Karpas-422 (cell line): ENCODE measurements at places on chromosomes 5 and 9. TPM values are rescaled to one million over a fixed set of nuclear protein-coding genes. Genes with fewer than 3 reads are reported as not detected.

- peak within 1 kb of the TSS; percentile 85 for H3K4me3 ChIP-seq
- H3K36me3 ChIP-seq: no peaks in the 10 kb centered on the region
- H3K27ac ChIP-seq: peak within 1 kb of the TSS; percentile 69
- H3K27me3 ChIP-seq: no peaks in the 10 kb centered on the region
- peak; percentile 72 for DNase-seq
Observed at GRCh38 chr9:112380102-112380824, at the start of gene HSDL2. Gene HSDL2, plus strand, starts transcription at chr9:112380108. Its CDS starts 56 bp downstream, at chr9:112380164.

DNA sequence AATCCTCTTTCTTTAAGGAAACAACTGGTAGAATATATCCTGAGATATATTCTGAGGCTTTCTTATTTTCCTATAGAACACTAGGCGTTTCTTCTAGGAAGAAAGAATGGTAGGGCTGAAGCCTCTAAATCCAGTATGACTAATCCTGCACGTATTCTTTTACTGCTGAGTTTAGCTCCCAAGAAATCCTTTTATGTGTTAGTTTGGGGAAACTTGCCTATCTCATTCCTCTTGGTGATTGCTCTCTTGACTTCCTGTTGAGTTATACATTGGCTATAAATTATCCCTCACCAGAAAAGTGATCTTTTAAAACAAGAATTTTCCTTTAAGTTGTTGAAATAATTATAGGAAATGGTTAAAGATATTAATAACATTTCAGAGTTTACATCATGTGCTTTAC, 422.9 kb downstream of the TMEM161B start:
- no peak overlapping the region for H3K4me3 ChIP-seq
- no peaks in the 10 kb centered on the region for H3K4me1 ChIP-seq
- no peak overlapping the region for H3K27ac ChIP-seq

The FLT4 gene
- total RNA-seq: not detected in 2 replicates

The C9orf43 gene
- 0.82 and 2.2 TPM in 2 replicates for total RNA-seq

- no peak for DNase-seq
- no peaks in the 10 kb centered on the region for H3K36me3 ChIP-seq
- H3K27me3 ChIP-seq: no peaks in the 10 kb centered on the region
- no peak overlapping the region for H3K27ac ChIP-seq
Observed at GRCh38 chr9:106309925-106310324, 553.0 kb upstream of the ZNF462 start.

DNA sequence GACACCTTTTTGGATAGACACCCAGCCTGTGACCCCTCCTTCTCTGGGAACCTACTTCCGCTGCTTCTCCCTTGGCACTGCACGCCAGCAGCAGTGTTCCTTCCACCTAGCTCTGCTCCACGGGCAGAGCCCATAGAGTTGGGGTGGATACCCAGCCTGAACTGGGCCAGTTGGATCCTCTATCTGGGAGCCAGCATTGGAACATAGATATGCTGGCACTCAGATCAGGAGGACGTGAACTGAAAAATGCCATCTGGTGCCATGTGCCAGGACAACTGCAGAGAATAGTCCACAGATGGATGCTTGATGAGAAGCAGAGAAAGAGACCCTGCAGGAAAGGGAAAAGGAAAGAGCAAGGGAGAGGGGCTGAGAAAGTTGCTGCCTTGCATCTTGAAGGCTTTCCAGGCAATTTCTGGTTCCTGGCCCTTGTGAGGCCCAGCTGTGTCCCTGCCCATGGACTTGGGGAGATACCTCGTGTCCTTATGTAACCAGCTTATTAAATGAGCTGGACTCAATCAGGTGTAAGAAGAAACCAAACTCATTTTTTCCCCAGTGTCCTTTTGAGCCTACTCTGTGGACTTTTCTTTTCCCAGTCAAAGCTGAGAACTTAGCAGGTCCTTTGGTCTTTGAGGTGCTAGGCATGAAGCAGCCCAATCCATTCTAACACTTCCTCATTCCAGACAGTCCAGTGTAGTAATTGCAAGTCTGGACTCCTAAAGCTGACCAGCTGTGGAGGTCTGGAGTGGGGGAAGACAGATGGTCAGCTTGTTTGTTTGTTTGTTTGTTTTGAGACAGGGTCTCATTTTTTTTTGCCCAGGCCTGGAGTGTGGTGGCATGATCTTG, 39.1 kb downstream of the ANGPTL2 start:
- no peak overlapping the region for H3K4me3 ChIP-seq
- DNase-seq: no peak
- H3K27ac ChIP-seq: no peak overlapping the region
- H3K36me3 ChIP-seq: no peaks in the 10 kb centered on the region
- no peaks in the 10 kb centered on the region for H3K4me1 ChIP-seq

The ZBED3 gene
- total RNA-seq: 4.2 and 9.4 TPM in 2 replicates

The ASTN2 gene
- 5.3 TPM in 2 replicates for total RNA-seq

The MYORG gene
- total RNA-seq: 0.45 and 1.7 TPM in 2 replicates

GRCh38 chr5:93122446-93122845, 458.6 kb downstream of the NR2F1-AS1 start:
- H3K27me3 ChIP-seq: no peaks in the 10 kb centered on the region
- H3K27ac ChIP-seq: no peak overlapping the region
- no peaks in the 10 kb centered on the region for H3K4me1 ChIP-seq
- no peak for DNase-seq
- no peaks in the 10 kb centered on the region for H3K36me3 ChIP-seq

GRCh38 chr5:148860599-148860998, 34.2 kb downstream of the ADRB2 start:
- H3K27me3 ChIP-seq: no peaks in the 10 kb centered on the region
- H3K4me3 ChIP-seq: no peak overlapping the region
- H3K4me1 ChIP-seq: peaks cover 13% of the 10 kb centered on the region

GRCh38 chr9:123453076-123453667, 97.2 kb downstream of the CRB2 start:
- H3K27me3 ChIP-seq: no peaks in the 10 kb centered on the region
- H3K4me3 ChIP-seq: no peak overlapping the region
- H3K27ac ChIP-seq: no peak overlapping the region
- no peaks in the 10 kb centered on the region for H3K4me1 ChIP-seq
- no peak for DNase-seq
- no peaks in the 10 kb centered on the region for H3K36me3 ChIP-seq

DNA sequence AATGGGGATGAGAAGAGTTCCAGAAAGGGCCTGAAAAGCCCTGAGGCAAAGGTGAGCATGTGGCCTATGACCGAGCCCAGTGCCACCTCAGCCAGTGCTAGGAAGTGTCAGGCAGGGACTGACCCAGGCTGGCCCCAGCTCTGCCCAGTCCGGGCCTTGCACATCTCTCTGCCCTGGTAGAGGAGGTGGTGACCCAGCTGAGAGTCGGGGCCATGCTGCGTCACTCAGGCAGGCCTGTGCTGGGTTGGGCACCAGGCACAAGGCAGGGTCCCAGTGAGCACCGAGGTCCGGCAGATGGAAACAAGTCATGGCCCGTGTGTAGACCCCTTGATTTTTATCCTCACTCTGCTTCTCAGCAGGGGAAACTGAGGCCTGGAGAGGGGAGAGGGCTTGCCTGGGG, 729 bp downstream of the CDHR2 start:
- no peak for DNase-seq
- H3K27ac ChIP-seq: no peak overlapping the region
- H3K4me1 ChIP-seq: peaks cover 14% of the 10 kb centered on the region
- H3K4me3 ChIP-seq: no peak overlapping the region

The BSPRY gene
- not detected in 2 replicates for total RNA-seq

GRCh38 chr5:107542831-107543231, 127.9 kb downstream of the EFNA5 start:
- no peaks in the 10 kb centered on the region for H3K4me1 ChIP-seq
- no peak overlapping the region for H3K4me3 ChIP-seq
- no peak overlapping the region for H3K27ac ChIP-seq

- peaks cover 2% of the 10 kb centered on the region; the same call in 1 of the 2 replicates for H3K36me3 ChIP-seq
- peaks cover 73% of the 10 kb centered on the region for H3K4me1 ChIP-seq
- DNase-seq: no peak
- H3K27ac ChIP-seq: no peak overlapping the region
Observed at GRCh38 chr9:124295159-124295794, 37.5 kb downstream of the NEK6 start.

DNA sequence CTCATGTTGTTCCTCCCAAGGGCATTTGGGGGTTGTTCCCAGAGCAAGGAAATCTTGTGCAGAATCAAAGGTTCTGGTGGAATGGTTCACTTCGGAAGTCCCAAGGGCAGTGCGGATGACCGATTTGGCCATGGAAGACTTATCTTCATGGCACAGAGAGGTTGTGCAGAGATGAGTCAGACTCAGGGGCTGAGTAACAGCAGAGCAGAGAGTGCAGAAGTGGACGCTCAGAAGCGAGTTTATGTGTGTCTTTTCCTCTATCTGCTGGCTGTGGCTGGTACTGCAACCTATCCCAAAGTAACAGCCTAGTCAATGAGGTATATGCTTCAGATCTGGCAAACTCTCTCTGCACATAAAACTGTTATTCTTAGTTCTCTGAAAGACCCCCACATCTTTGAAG, 118.1 kb downstream of the DPYSL3 start:
- H3K27ac ChIP-seq: no peak overlapping the region
- no peaks in the 10 kb centered on the region for H3K4me1 ChIP-seq

DNA sequence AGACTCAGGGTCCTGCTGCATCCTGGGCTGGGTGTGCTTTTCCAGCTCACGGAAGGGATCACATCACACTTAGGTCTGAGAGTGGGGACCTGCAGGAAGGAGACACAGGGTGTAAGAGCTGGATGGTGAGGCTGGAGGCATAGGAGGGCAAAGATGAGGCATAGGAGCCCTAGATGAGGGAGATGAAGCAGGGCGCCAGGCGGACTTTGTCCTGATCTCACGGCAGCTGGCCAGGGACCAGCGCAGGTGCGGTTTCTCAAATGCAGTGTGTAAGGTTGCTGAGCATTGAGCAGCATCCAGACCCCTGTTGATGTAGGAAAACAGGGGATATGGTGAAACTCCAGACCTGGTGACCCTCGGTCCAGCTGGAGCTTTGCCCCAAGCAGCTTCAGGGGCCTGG, 156.5 kb downstream of the PSAT1 start:
- no peak for DNase-seq
- no peak overlapping the region for H3K27ac ChIP-seq
- H3K4me1 ChIP-seq: no peaks in the 10 kb centered on the region
- no peaks in the 10 kb centered on the region for H3K27me3 ChIP-seq

GRCh38 chr9:95508968-95509850, 7.6 kb downstream of the PTCH1 start:
- DNase-seq: peak; percentile 92
- no peaks in the 10 kb centered on the region for H3K36me3 ChIP-seq
- H3K27ac ChIP-seq: peak overlapping the region; percentile 45; the same call in 1 of the 2 replicates
- H3K4me3 ChIP-seq: peak overlapping the region; percentile 71
- H3K4me1 ChIP-seq: peaks cover 57% of the 10 kb centered on the region

- no peaks in the 10 kb centered on the region for H3K36me3 ChIP-seq
- no peaks in the 10 kb centered on the region for H3K27me3 ChIP-seq
- no peaks in the 10 kb centered on the region for H3K4me1 ChIP-seq
- H3K27ac ChIP-seq: no peak overlapping the region
Observed at GRCh38 chr5:65010841-65011240, 242.1 kb downstream of the CWC27 start.

The SPINK4 gene
- not detected in 2 replicates for total RNA-seq

DNA sequence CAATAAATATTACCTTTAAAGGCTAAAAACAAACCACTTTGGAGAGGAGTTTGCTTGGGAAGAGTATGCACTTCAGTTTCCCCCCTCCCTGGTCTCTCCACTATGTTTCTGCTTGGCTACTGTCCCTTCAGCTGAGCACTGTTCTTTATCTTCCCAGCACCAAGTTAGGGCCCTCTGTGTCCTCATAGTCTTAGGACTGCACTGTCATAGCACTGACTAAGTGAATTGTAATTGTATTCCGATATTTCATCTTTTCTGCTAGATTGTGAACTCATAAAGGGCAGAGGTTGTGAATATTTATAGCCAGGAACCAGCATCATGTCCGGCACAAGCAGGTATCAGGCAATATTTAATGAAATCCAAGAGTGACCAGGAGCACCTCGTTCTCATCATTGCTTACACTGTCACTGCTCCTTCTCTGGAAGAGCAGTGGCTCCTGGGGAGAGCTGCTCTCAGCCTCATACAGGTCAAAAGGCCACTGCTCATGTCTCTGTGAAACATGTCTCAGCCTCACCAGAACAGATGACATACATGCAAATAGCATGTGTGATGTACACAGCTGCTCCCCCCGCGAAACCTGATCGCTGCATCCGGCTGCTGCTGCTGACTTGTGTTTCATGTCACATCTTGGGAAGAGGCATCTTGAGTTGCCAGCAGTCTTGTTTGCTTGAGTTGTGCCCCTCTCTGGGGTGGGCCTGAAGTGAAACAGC, 279.7 kb upstream of the MSX2 start:
- H3K4me1 ChIP-seq: no peaks in the 10 kb centered on the region
- DNase-seq: no peak
- no peaks in the 10 kb centered on the region for H3K27me3 ChIP-seq
- no peak overlapping the region for H3K4me3 ChIP-seq
- no peaks in the 10 kb centered on the region for H3K36me3 ChIP-seq

DNA sequence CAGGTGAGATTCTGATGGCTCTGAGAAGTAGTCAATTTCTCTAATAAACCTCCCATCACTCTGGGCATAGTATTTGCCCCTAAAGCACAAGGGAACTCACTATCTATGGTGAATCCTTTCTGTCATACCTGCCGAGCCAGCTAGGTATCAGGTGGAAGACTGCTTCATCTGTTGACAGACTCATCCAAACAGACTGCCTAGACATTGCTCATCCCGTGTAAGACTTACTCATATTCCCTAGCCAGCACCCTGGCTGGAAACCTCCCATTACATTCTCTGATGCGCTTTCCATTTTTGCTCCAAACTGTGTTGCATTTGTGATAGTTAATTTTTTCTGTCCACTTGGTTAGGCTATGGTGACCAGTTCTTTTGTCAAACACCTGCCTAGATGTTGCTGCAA, 595.9 kb downstream of the DNAH5 start:
- no peak overlapping the region for H3K27ac ChIP-seq
- H3K36me3 ChIP-seq: no peaks in the 10 kb centered on the region
- no peak for DNase-seq
- no peak overlapping the region for H3K4me3 ChIP-seq

DNA sequence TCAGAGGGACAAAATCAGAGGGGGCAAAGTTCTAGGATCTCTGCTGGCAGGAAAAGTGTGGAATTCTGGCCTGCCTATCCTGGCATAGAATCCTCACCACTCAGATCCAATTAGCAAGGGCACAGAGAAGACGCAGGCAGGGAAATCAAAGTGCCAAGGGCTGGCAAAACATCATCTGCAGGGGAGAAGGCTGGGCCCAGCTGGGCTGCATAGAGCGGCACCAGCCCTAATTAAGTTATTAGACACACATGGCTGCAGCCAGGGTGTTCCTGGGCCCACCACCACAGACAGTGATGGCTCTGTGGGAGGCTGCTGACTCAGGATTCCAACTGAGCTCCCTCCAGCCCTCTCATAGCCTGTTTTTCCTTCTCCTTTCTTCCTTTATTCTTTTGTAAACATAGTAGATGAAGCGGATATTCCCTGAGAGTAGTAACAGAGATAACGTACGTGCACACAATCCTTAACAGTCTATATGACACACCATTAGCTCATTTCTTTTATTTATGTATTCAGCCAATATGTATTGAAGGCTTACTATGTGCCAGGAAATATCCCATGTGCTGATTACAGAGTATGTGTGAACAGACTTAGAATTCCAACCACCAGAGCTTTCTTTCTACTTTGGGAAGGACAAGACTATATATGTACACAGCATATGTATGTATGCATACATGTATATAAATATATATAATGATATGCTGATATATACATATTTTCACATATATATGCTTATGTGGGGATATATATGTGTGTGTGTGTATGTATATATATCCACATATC, 236.1 kb downstream of the ASTN2 start:
- no peaks in the 10 kb centered on the region for H3K27me3 ChIP-seq
- H3K4me1 ChIP-seq: no peaks in the 10 kb centered on the region
- no peak for DNase-seq
- no peaks in the 10 kb centered on the region for H3K36me3 ChIP-seq
- H3K27ac ChIP-seq: no peak overlapping the region

The SLC36A2 gene
- total RNA-seq: not detected in 2 replicates

GRCh38 chr9:124256517-124257069, 1.2 kb upstream of the NEK6 start:
- no peaks in the 10 kb centered on the region for H3K27me3 ChIP-seq
- peak overlapping the region; percentile 49; the same call in 1 of the 2 replicates for H3K27ac ChIP-seq
